Psoas muscle (tissue), 8 donors: ENCODE measurements at places on chromosomes 3 and 15. TPM values are rescaled to one million over a fixed set of nuclear protein-coding genes. Genes with fewer than 3 reads are reported as not detected.

Gene SIAH2
- 8.8 TPM for polyA plus RNA-seq

- H3K27ac ChIP-seq = no peak overlapping the region
- no peak for DNase-seq
- H3K36me3 ChIP-seq = no peaks in the 10 kb centered on the region
- H3K4me3 ChIP-seq = no peak overlapping the region
- no peaks in the 10 kb centered on the region for H3K4me1 ChIP-seq
- H3K27me3 ChIP-seq = no peaks in the 10 kb centered on the region
Observed at GRCh38 chr3:29083081-29083480, 197.8 kb upstream of the RBMS3 start.

Gene ITGB5
- 19.8 TPM for polyA plus RNA-seq

Gene CSPG4
- 10.6 TPM for polyA plus RNA-seq

- no peak overlapping the region for H3K27ac ChIP-seq
- H3K4me3 ChIP-seq = no peak overlapping the region
- no peak for DNase-seq
- H3K27me3 ChIP-seq = no peaks in the 10 kb centered on the region
Observed at GRCh38 chr3:196344663-196345062, 6.5 kb upstream of the TM4SF19 start.

Gene CRYGS
- polyA plus RNA-seq = 1.0 TPM

Gene CCDC33
- 0.03 TPM for polyA plus RNA-seq

Gene ALPK3
- 117 TPM for polyA plus RNA-seq

DNA sequence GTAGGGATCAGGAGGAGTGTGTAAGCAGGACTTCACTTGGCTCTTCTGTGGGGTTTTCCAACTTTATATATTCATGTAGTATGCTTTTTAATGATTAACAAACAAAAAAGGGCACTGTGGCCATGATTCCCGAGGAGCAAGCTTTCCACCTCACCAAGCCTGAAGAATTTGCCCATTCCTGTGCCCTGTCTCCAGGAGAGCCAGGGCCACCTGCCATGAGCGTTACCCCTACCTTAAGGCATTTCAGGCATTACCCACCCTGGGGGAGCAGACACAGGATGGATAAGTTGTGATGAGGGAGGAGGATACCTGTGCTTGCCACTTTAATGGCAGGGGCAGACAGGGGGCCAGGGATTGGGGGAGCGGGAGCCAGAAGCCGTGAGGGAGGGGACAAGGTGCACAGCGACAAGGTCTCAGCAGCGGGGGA lies 3.0 kb downstream of the TRPM1 start:
- no peaks in the 10 kb centered on the region for H3K36me3 ChIP-seq
- no peak overlapping the region for H3K4me3 ChIP-seq
- no peak for DNase-seq
- no peaks in the 10 kb centered on the region for H3K4me1 ChIP-seq

GRCh38 chr3:44292947-44293346 lies 45.6 kb upstream of the TCAIM start:
- no peak for DNase-seq
- no peak overlapping the region for H3K4me3 ChIP-seq
- no peak overlapping the region for H3K27ac ChIP-seq
- H3K36me3 ChIP-seq = no peaks in the 10 kb centered on the region

DNA sequence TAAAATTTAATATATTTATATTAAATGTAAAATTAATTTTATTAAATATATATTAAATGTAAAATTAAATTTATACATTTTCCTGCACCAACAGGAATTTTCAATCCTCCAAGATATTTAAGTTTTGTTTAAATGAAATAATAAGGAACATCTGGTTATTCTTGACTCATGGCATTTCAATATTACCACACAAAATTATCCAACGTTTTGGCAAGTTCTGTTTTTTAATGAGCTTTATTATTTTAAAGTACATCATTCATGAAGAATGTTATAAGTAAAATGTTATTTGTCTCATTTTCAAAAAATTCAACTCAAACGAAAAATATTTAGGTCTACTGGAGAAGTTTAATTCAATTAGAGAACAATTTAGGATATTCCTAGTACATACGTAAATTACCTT lies 811.4 kb downstream of the NAALADL2 start:
- no peaks in the 10 kb centered on the region for H3K27me3 ChIP-seq
- no peak for DNase-seq
- no peak overlapping the region for H3K4me3 ChIP-seq
- no peaks in the 10 kb centered on the region for H3K4me1 ChIP-seq

- H3K27me3 ChIP-seq = no peaks in the 10 kb centered on the region
- no peak overlapping the region for H3K27ac ChIP-seq
Observed at GRCh38 chr3:81245043-81245442, 516.4 kb downstream of the GBE1 start.

- no peak for DNase-seq
- H3K27me3 ChIP-seq = no peaks in the 10 kb centered on the region
- no peaks in the 10 kb centered on the region for H3K4me1 ChIP-seq
- no peaks in the 10 kb centered on the region for H3K36me3 ChIP-seq
Observed at GRCh38 chr3:159619341-159619885, 369.2 kb upstream of the IL12A start.

Gene GRM7
- polyA plus RNA-seq = not detected

Gene ST3GAL6
- 7.6 TPM for polyA plus RNA-seq

DNA sequence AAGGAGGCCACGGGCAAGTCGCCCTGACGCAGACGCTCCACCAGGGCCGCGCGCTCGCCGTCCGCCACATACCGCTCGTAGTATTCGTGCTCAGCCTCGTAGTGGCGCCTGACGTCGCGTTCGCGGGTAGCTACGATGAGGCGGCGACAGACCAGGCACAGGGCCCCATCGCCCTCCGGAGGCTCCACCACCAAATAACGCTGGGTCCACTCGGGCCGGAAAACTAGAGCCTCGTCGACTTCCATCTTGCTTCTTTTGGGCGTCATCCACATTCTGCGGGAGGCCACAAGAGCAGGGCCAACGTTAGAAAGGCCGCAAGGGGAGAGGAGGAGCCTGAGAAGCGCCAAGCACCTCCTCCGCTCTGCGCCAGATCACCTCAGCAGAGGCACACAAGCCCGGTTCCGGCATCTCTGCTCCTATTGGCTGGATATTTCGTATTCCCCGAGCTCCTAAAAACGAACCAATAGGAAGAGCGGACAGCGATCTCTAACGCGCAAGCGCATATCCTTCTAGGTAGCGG lies at the start of gene EPM2AIP1:
TSS of gene EPM2AIP1 (minus strand) at position 326 of the 520 bp plus-strand sequence. CDS start at position 272, 54 bp downstream.
- peak; percentile 96 for DNase-seq
- H3K27me3 ChIP-seq = no peaks in the 10 kb centered on the region
- H3K4me1 ChIP-seq = peaks cover 65% of the 10 kb centered on the region
- peak within 1 kb of the TSS; percentile 79 for H3K4me3 ChIP-seq
- H3K36me3 ChIP-seq = peaks cover 3% of the 10 kb centered on the region

- no peak overlapping the region for H3K4me3 ChIP-seq
- DNase-seq = no peak
- H3K27ac ChIP-seq = no peak overlapping the region
- H3K36me3 ChIP-seq = no peaks in the 10 kb centered on the region
- peaks cover 9% of the 10 kb centered on the region for H3K4me1 ChIP-seq
- H3K27me3 ChIP-seq = no peaks in the 10 kb centered on the region
Observed at GRCh38 chr3:125085166-125085565, 29.4 kb upstream of the HEG1 start.

Gene LRRC49
- 0.44 TPM for polyA plus RNA-seq

Gene TLNRD1
- polyA plus RNA-seq = 5.1 TPM

Gene OR5K2
- polyA plus RNA-seq = not detected

GRCh38 chr3:98778852-98779413 lies 15.8 kb downstream of the ST3GAL6 start:
- H3K4me1 ChIP-seq = peaks cover 6% of the 10 kb centered on the region
- H3K36me3 ChIP-seq = peaks cover 2% of the 10 kb centered on the region
- H3K27ac ChIP-seq = peak overlapping the region; percentile 50
- H3K27me3 ChIP-seq = no peaks in the 10 kb centered on the region
- no peak overlapping the region for H3K4me3 ChIP-seq

Gene MESP1
- 5.1 TPM for polyA plus RNA-seq

Gene HGD
- 0.09 TPM for polyA plus RNA-seq

Gene CAPN7
- 28.0 TPM for polyA plus RNA-seq

DNA sequence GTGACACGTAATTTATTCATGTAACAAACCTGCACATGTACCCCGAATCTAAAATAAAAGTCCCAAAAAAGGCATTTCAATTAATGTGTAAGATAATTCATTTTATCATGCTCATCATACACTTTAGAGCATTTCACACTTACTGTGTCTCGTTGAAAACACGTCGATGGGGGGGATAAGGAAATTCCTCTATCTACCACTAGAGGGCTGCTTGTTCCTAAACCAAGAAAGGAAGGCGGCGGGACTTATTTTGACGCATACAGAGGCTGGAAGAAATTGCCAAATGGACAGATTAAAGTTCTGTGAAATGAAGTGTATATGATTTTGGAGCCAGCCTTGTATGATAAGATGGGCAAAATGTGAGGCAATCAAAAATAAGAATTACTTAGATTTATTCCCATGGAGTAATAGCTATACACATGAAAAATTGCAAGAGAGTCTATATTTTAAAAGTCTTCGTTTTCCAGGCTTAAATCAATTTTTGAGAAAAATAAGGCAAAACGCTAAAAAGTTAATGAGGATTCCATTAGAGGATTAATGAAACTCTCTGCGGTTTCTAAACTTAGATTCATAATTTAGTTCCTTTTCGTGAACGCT lies 346.8 kb downstream of the CNTN3 start:
- H3K27me3 ChIP-seq = no peaks in the 10 kb centered on the region
- H3K4me1 ChIP-seq = no peaks in the 10 kb centered on the region
- H3K27ac ChIP-seq = no peak overlapping the region
- no peak for DNase-seq
- no peak overlapping the region for H3K4me3 ChIP-seq

Gene RPL29
- polyA plus RNA-seq = 2,395 TPM

- H3K4me1 ChIP-seq = no peaks in the 10 kb centered on the region
- no peak overlapping the region for H3K4me3 ChIP-seq
- no peak for DNase-seq
- no peaks in the 10 kb centered on the region for H3K27me3 ChIP-seq
- no peak overlapping the region for H3K27ac ChIP-seq
- H3K36me3 ChIP-seq = no peaks in the 10 kb centered on the region
Observed at GRCh38 chr3:115204475-115204874, 57.4 kb upstream of the ZBTB20 start.

DNA sequence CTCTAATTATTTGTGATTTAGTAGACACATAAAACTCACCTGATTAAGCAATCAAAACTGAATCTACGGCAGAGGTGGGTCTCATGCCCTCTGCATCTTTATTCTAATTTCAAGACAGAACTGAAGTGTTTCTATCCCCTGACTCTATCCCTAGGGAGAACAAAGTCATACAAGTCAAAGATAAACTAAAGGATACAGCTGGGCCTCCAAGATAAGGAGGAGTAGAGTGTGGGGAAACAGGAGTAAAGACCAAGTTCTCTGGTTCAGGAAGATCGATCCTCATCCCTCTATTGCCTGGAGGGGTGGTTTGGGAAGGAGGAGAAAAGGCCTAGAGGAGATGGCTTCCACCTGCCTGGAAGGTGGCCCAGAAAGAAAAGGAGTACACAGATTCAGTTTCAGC lies 58.7 kb upstream of the BBX start:
- no peaks in the 10 kb centered on the region for H3K4me1 ChIP-seq
- no peak overlapping the region for H3K27ac ChIP-seq
- no peak overlapping the region for H3K4me3 ChIP-seq
- no peak for DNase-seq
- no peaks in the 10 kb centered on the region for H3K27me3 ChIP-seq

GRCh38 chr3:48993834-48994233 lies 3.8 kb downstream of the P4HTM start:
- no peak for DNase-seq
- peaks cover 9% of the 10 kb centered on the region for H3K36me3 ChIP-seq
- no peaks in the 10 kb centered on the region for H3K27me3 ChIP-seq

GRCh38 chr15:89749951-89750559 lies 994 bp downstream of the MESP1 start:
- H3K27ac ChIP-seq = peak overlapping the region; percentile 85
- no peaks in the 10 kb centered on the region for H3K27me3 ChIP-seq
- H3K4me3 ChIP-seq = peak overlapping the region; percentile 82
- peaks cover 6% of the 10 kb centered on the region for H3K4me1 ChIP-seq
- H3K36me3 ChIP-seq = no peaks in the 10 kb centered on the region

DNA sequence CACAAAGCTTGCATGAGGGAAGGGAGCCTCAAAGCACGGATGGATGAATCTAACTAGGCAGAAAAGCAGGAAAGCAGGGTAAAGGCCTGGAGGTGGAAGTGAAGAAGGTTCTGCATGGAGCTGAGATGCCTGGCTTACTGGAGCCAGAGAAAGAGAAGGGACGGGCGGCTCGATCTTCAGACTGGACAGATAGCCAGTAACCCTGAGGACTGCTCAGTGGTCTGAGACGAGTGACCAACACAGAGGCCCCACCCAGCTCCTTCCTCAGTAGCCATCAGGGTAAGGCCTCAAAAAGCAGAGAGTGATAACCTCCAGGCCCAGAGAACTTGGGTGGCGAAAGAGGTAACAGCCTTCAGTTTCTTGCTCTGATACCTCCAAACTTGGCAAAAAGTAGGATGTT lies 6.4 kb downstream of the CLN6 start:
- no peaks in the 10 kb centered on the region for H3K36me3 ChIP-seq
- DNase-seq = no peak
- peaks cover 12% of the 10 kb centered on the region for H3K4me1 ChIP-seq
- no peak overlapping the region for H3K4me3 ChIP-seq

DNA sequence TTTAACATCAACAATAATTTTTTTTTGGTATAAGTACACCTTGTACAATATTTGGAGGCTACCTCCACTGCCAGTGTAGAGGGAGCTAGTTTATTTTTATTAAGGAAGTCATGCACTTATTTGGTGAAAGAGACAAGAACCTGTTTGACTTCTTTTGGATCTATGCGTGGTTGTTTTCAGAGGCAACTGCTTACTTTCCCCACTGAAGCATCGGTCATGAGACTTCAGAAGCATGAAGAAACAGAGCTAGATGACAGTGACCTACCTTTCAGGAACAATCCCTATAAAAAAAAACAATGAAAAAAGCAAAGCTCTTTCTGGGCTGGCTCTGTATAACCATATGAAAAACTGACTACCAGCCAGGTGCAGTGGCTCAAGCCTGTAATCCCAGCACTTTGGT lies 20.0 kb upstream of the ZNF148 start:
- no peaks in the 10 kb centered on the region for H3K27me3 ChIP-seq
- H3K27ac ChIP-seq = no peak overlapping the region
- no peaks in the 10 kb centered on the region for H3K36me3 ChIP-seq
- DNase-seq = no peak
- no peaks in the 10 kb centered on the region for H3K4me1 ChIP-seq
- H3K4me3 ChIP-seq = no peak overlapping the region

- no peak for DNase-seq
- no peak overlapping the region for H3K4me3 ChIP-seq
- no peaks in the 10 kb centered on the region for H3K27me3 ChIP-seq
- no peak overlapping the region for H3K27ac ChIP-seq
Observed at GRCh38 chr15:27574541-27575054, 524.5 kb downstream of the OCA2 start.

DNA sequence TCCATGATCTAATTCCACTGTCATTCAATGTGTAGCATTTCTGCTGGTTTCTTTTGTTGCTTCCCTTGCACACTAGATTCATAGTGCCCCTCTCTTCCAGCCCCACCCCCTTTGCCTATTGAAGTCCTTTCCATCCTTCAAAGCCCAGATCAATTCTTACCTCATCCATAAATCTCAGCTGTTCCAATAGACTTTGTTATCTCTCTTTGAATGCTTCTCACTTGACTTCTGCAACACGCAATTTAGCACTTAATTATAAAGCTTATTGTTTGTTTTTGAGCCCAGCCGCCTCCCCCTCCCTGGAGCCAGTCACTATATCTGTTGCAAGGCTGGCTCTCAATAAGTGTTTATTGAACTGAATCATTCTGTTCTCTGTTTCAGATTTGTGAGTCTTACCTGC lies 174.6 kb upstream of the TBL1XR1 start:
- no peak for DNase-seq
- no peaks in the 10 kb centered on the region for H3K27me3 ChIP-seq
- H3K4me1 ChIP-seq = peaks cover 17% of the 10 kb centered on the region
- H3K27ac ChIP-seq = no peak overlapping the region
- no peaks in the 10 kb centered on the region for H3K36me3 ChIP-seq

- DNase-seq = no peak
- peaks cover 4% of the 10 kb centered on the region for H3K27me3 ChIP-seq
Observed at GRCh38 chr15:62858343-62858742, 184.2 kb upstream of the TPM1 start.
